ENCODE measurements at places on chromosomes 4 and X.

DNA sequence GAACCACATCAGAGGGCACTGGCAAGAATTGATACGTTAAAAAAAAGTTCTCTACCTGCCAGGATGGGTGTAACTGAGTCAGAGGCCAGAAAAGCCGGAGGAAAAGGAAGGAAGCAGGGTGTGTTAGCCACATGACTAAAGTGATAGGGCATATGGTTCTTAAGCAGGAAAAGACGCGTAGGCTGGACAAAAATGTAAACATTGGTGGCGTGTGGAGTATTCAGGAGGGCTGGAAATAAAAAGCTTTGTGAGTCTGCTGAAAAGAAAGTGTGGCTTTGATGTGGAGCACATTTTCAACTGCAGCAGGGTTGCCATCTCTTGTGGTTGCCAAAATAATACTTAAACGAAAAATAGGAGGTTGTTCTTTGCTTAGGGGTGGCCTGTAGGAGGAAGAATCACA lies 186.5 kb upstream of the RPL34 start:
- DNase-seq, result no peak

GRCh38 chr4:77120886-77121508 lies 36.0 kb upstream of the CCNG2 start:
- no peak for DNase-seq

DNA sequence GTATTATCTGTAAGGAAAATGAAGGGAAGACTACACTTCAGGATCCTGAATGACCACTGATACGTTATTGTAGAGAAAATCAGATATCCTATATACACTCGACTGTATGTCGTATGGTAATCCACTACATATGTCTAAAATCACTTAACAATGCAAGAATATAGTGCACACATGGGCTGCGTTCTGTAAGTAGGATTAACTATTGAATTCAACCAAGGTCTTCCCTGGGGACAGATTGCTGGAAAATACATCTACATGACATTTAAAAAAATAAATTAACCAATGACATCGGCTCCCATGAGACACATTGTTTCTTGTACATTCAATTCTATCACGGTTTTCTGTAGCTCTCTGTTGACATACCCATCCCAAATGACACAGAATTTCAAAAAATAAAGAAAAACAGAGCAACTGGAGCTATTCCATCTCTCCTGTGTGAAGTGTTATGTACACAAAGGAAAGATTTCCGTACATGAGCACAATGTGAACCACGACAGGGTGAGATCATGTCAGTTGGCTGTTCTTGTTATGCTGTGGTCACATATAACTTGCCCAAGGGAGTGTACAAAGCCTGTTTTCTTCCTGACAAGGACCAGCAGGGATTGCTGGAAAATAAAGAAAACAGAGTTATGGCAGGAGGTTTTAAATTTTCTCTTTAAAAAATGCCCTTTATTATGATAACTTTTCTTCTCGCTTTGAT lies 6.1 kb downstream of the ENOX2 start:
- DNase-seq, result no peak

GRCh38 chrX:122046226-122046625 lies 998.8 kb downstream of the GLUD2 start:
- DNase-seq, result no peak

DNA sequence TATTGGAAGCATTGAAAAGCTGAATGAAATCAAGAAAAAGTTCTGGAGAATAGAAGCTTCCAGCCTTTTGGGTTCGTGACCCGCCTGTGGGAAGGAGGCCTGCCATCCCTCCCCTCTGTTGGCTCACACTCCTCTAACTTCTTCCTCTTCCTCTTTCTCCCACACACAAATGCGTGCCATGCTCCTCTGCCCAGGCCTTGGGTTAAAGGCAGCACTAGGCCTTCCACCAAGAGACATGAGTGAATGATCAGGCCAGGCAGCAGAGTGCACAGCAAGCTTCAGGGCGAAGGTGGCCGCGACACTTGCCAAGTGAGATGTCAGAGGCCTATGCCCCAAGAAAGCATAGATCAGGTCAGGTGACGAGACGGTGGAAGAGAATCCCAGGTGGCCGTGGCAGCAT lies 38.4 kb downstream of the FAM193A start:
- DNase-seq, result no peak

DNA sequence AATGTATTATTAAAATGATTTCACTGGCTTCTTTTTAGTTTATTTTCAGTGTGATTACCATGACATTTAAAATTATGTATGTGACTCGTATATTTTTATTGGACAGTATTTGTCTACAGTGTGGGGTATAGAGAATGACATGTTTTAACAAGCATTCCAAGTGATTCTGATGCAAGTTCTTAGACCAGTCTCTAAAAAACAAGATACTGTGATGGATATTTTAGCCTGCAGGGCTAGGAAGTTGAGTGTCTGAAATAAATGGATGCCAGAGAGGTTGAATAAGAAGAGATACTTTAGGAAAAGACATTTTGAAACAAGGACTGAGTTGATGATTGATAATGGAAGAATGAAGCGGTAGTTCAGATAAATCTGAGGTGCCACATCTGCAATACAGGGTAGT lies 3.5 kb upstream of the MAD2L1 start:
- DNase-seq, result no peak

GRCh38 chrX:81261576-81261975 lies 59.7 kb downstream of the SH3BGRL start:
- no peak for DNase-seq

DNA sequence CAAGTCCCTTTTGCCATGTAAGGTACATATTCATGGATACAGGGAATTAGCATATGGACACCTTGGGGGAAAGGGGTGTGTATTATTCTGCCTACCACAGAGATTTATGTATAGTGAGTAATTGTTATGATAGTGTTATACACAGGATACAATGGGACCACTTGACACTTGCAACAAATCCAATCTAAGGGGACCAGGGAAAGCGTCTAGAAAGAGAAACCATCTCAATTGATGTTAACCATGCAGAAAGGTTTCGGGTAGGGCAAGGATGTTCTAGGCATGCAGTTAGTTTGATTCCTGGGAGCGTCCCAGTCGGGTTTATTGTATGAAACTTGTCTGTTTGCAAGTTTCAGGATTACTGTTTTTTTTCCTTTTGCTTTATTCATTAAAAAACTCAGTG lies 34.2 kb downstream of the MMRN1 start:
- DNase-seq, result no peak

GRCh38 chr4:61984260-61984909 lies 784.3 kb downstream of the ADGRL3 start:
- DNase-seq, result no peak

GRCh38 chrX:108439426-108439942 lies at the start of gene COL4A5:
COL4A5 (plus strand) TSS chrX:108439838; CDS start chrX:108440126, 288 bp downstream.
- peak; percentile 95 for DNase-seq

- DNase-seq, result no peak
Measured at GRCh38 chrX:107304141-107304540, 97.7 kb downstream of the DNAAF6 start.

DNA sequence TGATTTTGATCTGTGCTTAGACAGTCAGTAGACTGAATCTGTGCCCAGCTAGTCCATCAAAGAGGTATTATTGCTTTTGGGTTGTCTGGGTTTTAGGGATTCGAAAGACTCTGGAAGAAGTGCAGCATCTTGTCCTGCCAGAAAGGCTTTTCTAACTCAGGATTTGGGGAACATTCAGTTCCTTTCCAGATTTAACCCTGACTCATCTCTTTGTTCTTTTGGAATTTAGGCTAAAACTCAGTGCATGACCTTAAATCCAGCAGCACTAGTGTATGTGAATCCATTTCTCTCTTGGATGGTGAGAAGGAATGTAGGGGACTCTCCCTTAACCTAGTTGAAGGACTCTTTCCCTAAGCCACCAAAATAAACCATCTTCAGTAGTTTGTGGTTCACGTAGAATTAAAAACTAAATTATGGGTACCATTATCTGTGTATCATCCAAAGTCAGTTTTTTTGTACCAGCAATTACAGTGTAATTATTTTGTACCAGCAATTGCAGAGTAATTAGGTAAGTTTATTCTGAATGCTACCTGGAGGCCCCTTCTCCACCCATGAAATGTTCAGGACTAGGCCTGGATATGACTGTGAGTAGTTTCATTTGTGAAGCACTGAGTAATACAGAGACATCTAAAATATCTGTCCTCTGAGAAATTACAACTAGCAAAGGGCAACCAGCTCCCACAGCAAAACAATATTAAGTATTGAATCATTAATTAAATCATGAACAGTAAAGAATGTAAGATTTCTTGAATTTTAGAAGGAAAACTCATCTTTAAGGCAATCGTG lies 384.0 kb downstream of the TMA16 start:
- no peak for DNase-seq

DNA sequence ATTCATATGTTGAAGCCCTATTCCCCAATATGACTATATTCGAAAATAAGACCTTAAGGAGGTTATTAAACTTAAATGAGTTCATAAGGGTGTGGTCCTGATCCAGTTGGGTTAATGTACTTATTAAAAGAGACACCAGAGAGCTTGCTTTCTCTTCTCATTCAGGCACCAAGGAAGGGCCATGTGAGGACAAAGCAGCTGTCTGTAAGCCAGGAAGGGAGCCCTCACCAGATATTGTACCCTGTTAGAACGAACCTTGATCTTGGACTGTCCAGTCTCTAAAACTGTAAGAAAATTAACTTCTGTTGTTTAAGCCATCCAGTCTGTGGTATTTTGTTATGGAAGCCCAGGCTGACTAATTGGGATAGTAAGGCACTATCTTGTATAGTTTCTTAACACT lies 9.1 kb upstream of the YTHDC1 start:
- no peak for DNase-seq

DNA sequence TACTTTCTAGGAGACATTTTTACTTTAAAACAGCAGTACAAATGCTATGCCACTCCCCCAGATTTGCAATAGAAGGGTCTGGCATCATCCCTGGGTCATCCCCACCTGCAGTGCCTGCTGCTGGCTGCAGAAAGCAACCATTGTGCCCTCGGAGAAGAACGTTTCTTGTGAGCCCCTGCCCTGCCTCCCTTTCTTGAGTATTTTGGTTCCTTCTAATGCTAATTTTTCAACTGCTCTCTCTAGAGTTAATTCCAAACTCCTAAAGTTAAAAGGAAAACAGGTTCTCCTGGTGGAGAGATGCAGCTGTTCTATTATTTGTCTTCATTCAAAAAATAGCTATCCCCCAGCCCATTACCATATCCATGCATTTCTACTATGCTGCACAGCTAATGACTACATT lies 107.1 kb downstream of the IDS start:
- no peak for DNase-seq

DNA sequence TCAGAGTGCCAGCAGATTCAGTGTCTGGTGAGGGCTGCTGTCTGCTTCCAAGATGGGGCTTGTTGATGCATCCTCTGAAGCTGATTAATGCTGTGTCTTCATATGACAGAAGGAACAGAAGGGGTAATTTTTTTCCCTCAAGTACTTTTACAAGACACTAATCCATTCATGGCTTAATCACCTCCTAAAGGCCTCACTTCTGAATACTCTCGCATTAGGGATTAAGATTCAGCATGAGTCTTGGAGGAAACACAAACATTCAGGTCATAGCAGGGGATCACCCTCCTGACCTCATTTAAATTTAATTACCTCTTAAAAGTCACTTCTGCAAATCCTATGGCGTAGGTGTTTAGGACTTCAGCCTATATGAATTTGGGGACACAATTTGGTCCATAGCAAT lies 1145.5 kb upstream of the PCDH10 start:
- no peak for DNase-seq

DNA sequence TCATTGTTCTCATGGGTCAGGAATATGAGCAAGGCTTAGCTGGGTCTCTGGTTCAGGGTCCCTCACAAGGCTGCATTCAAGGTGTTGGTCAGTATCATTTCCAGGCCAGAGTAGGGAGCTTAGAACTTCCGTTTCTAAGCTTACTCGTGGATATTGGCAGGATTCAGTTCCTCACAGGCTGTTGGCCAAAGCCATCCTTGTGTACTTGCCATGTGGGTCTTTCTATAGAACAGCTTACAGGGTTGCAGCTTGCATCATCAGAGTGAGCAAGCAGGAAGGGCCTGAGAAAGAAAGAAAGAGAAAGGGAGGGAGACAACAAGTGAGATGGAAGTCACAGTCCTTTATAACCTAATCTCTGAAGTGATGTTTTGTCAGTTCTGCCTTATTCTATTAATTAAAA lies 5.1 kb upstream of the LIMCH1 start:
- no peak for DNase-seq

DNA sequence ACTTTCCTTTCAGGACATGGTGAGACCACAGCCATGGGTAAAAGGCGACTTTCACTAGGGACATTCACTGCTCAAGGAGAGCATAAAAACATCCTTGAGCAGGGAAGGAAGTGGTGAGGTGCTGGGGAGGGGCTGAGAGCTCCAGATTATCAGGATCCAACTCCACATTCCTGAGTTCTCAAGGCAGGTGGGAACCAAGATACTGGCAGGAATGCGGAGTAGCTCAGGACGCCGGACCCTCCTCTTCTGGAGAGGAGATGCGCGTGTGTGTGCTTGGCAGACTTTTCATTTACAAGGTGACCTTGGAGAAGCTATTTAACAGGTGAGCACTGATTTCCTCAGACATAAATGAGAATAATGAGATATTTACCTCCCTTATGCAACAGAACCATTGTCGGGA lies 41.3 kb upstream of the TXK start:
- no peak for DNase-seq

DNA sequence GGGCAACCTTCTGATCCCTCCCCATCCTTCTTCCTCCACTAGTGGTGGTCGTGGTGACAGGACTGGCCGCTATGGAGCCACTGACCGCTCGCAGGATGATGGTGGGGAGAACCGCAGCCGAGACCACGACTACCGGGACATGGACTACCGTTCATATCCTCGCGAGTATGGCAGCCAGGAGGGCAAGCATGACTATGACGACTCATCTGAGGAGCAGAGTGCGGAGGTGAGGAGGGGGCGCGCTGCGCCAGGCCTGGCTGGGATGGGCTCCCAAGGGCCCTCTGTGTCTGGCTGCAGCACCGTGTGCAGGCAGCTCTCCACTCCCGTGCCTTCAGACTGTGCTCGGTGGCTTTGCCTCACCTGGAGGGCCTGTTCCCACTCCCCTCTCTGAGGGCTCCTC lies 24.3 kb downstream of the RBM10 start:
- no peak for DNase-seq

GRCh38 chr4:114019276-114019968 lies 40.0 kb upstream of the ARSJ start:
- DNase-seq, result no peak

- no peak for DNase-seq
Measured at GRCh38 chr4:186260504-186261448, 5.2 kb upstream of the F11 start.

DNA sequence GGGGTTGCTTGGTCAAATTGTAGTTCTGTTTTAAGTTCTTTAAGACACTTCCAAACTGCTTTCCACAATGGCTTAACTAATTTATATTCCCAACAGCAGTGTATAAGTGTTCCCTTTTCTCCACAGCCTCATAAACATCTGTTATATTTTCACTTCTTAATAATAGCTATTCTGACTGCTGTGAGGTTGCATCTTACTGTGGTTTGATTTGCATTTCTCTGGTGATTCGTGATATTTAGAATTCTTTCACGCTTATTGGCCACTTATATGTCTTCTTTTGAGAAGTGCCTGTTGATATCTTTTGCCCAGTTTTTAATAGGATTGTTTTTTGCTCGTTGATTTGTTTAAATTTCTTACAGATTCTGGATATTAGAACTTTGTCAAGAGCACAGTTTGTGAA lies 278.6 kb upstream of the ITM2A start:
- DNase-seq, result no peak

- peak; percentile 28 for DNase-seq
Measured at GRCh38 chr4:155248002-155248896, 39.8 kb downstream of the NPY2R start.
